ENCODE measurements at places on chromosomes 16 and 17. TPM values are rescaled to one million over a fixed set of nuclear protein-coding genes. Genes with fewer than 3 reads are reported as not detected.

BFAR gene
- 62.2 TPM for total RNA-seq

HBQ1 gene
- total RNA-seq: not detected

TP53TG3D gene
- not detected for total RNA-seq

SERPINF2 gene
- 0.85 TPM for total RNA-seq

IGF2BP1 gene
- total RNA-seq: 0.63 TPM

DNA sequence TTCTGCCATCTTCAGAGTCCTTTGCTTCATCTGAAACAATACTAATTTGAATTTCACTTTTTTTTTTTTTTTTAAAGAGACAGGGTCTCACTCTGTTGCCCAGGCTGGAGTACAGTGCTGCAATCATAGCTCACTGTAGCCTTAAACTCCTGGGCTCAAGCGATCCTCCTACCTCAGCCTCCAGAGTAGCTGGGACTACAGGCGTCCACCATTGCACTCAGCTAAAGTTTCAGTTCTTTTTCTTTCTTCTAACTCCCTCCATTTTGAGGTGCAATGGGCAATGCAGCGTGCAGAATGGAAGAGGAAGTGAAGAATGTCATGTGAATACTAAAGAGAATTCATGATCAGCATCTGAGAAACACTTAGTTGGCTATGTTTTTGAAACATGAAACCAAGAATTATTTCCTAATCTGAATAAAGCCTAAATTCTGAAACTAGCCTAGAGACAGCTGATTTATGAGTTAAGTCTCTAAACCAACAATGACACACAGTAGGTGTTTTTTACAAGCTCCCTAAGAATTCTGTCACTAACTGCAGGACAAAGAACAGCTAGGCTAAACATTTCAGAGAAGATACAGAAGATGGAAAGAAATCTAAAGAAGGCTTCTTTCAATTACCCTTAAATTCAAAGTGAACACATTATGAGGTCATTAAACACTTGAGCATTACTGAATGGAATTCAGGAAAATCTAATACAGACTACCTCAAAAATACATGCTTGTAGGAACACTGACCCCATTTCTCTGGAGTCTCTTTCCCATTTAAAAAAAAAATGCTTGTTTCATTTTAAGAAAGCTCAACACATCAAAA lies 21.0 kb downstream of the SNN start:
- ATAC-seq: peak; percentile 61

GRCh38 chr17:32529604-32530003 lies 42.8 kb downstream of the CDK5R1 start:
- no peak for ATAC-seq

GRCh38 chr16:71610936-71611871 lies 14.8 kb upstream of the MARVELD3 start:
- ATAC-seq: peak; percentile 73

- no peak for ATAC-seq
These were observed 595.2 kb downstream of the TOX3 start for GRCh38 chr16:51951668-51952298.

- ATAC-seq: no peak
These were observed 9.8 kb downstream of the UNC13D start for GRCh38 chr17:75834279-75834920.

DNA sequence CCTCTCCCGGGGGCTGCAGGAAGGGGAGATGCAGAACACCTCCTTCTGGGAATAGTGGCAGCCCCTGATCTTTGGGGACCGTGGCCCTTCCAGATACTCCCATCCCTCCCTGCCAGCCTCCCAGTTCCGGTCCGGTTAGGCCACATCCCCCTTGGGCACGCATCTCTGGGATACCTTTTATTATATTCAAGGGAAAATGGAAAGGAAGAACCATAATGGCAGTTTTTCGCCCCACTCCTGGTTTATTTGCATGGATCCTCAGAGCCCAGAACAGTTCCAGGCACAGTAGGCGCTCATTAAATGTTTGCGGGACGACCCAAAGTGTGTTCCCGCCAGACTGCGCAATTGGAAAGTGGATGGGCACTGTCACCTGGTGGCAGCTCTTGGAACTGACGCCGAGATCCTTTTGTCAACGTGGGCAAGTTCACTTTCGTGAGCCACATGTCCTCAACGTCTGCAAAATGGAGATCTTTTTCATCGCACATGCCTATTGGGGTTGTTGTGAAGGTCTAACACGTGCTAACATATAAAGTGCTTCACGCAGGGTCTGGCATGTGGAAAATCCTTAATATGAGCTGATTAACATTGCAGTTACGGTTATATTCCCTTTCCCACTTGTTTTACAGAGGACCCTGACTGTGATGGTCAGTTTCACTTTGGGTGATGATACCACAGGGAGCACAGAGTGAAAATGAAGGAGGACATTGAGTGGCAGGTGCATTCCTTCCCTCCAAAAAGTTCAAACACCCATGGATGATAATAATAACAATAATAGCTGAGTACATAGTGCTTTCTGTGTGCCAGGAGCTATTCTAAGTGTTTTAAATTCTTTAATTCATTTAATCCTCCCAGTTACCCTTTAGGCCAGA lies 1.7 kb upstream of the GPRC5B start:
- peak; percentile 62 for ATAC-seq

- no peak for ATAC-seq
These were observed 85.3 kb upstream of the GSE1 start for GRCh38 chr16:85527767-85528297.

- ATAC-seq: peak; percentile 100
These were observed 26.4 kb downstream of the EEF2K start for GRCh38 chr16:22232277-22233036.

DNA sequence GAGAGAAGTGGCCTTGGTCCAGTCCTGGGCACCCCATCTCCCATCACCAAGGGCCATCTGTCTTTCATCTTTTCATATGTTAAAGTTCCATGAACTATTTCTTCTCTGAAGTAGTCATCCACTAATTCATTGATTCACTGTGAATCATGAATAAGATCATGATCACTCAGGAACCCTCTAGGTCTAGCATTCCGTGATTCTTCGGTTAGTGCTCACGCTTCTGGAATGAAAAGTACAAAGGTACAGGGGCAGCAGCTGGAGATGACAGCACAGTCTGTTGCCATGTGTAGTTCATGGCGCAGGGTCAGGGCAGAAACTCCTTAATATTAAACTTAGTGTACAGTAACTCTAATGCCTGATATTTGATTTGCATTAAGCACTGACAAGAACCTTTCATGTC lies 127.1 kb downstream of the CDH13 start:
- no peak for ATAC-seq

- no peak for ATAC-seq
These were observed 8.4 kb downstream of the SRL start for GRCh38 chr16:4233431-4233830.

- ATAC-seq: no peak
These were observed 45.0 kb upstream of the NOL11 start for GRCh38 chr17:67672592-67673335.

- ATAC-seq: no peak
These were observed 66.9 kb downstream of the MYO18A start for GRCh38 chr17:29113334-29113733.

- no peak for ATAC-seq
These were observed 84.2 kb downstream of the HELZ start for GRCh38 chr17:67160791-67161190.

- ATAC-seq: no peak
These were observed 9.2 kb upstream of the TNFRSF13B start for GRCh38 chr17:16980813-16981731.

GRCh38 chr16:12419151-12419550 lies 384.5 kb downstream of the CPPED1 start:
- no peak for ATAC-seq

DNA sequence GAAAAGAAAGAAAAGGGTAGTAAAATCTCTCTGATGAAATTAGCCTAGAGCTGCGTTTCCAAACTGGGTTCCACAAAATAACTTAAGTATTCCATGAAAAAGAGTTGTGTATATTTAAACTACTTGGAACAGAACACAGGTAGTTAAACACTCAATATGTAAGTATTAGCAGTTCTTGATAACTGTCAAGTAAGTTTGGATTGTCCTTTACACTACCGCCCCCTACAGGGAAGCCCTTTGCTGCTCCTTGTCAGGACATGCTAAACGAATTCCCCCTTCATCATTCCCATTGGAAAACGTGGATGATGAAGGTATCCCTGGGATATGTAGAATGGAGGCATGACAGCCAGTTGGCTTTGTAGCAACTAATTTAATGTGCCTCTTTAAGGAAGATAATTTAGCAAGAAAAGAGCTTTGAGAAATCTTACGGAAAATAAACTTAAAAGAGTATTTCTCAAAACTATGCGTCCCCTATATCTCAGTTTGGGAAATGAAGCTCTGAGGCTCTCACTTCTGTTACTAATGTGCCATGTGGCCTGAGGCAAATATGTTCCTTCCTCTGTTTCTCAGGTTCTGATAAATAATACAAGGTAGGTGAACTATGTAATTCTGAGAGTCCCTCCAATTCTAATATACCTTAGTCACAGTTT lies 18.8 kb downstream of the NCBP3 start:
- ATAC-seq: peak; percentile 38

Measured in activated T-helper 17 cell treated with anti-CD3 and anti-CD28 coated beads, Interleukin-2, amount 50 U/mL, for 72 hours (primary cell).